ENCODE measurements at places on chromosomes 1 and 21.

DNA sequence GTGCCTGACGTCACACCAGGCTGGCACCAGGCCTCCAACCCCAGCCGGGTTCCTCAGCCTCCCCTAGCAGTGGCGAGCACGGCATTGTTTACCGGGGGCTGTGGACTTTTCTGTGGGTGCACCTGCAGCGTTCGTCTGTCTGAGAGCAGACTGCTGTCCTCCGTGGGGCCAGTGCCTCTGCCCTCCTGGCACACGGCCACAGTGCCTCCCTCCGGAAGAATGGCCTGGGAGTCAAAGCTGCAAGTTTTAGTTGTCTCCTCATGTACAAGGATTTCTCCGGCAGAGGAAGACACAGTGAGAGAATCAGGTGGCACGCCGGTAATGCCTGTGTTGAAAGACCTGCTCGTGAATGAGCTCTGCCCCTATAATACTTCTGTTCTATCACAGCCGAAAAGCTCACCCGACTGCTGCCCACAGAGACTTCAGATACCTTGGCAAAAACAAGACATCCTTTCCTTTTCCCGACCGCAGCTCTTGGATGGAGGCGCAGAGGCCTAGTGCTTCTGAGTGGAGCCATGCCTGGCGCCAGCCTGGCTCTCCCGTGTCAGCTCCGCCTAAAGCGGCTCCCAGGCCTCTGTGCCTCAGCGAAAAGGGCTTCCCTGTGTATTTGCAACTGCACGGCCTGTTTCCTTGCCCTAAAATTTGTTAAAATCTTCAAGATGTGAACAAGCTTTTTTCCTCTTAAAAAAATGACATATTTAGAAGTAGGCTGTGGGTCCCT, 71.4 kb downstream of the AGPAT3 start:
- no peak for DNase-seq

GRCh38 chr21:37531431-37531932, 164.9 kb downstream of the DYRK1A start:
- no peak for DNase-seq

DNA sequence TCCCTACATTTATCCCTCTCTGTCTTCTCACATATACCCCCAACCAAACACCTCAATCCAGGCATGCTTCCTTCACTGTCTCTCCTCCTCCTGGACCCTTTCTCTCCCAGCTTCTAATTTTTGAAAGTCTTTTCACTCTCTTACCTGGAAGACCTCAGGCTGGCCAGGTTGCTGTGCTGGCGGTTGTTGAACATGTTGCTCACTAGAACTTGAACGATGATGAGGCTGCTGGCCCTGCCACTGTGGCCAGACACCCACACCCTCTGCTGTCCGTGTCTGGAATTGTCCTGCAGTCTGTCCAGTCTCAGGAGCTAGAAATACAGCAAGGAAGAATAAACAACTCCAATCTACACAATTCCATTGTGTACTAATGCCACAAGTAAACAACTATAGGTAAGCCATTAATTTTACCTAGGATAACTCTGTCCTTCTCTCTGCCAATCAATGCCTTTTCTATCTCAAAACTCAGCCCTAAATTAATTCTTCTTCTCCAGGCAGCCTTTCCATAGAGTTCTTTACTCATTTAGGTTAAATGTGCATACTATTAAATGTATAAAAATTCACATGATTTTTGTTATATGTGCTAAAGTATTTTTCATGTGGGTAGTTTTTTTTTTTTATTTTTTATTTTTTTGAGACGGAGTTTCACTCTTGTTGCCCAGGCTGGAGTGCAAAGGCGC, 5.1 kb upstream of the CTSK start:
- no peak for DNase-seq

DNA sequence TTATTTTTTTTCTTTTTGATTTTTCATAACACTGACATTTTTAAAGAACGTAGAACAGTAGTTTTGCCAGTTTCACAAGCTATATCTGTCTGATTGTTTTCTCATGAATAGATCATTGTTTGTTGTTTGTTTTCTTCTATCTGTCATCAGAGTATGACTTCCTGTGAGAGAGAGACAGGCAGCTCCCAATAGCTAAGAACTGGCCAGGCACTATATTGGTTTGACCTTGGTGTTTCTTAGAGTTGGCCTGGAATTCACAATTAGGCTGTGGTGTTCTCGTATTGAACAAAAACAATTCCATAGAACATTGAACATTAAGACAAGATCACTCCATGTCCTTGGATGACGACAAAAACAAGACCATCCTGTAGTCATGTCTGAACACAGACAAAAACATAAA, 43.4 kb downstream of the RPS6KC1 start:
- no peak for DNase-seq

DNA sequence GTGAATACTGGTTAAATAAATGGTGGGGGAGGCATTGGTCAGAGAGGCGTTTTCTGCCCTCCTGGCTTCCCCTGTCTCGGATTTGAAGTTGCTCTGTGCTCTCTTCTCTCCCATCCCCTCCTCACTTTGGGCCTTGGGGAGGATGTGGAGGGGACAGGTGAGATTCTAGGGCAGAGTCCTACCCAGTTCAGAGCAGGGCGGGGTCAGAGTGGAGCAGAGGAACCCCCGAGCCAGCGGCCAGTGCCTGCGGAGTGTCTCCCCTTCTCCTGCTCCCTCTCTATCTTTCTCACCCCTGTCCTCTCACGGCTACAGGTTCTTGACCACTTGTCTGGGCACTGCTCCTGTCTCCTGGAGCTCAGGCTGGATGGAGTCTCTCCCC, 8.1 kb downstream of the KNCN start:
- DNase-seq, result no peak

Data from stimulated activated CD4-positive, alpha-beta T cell treated with anti-CD3 and anti-CD28 coated beads, Interleukin-1b, Interleukin-23, amount 100 ng/mL, for 1 hour (primary cell).